ENCODE measurements at places on chromosomes 16 and 17.

- no peak for DNase-seq
Observed at GRCh38 chr17:59733697-59734096, 26.2 kb downstream of the VMP1 start.

DNA sequence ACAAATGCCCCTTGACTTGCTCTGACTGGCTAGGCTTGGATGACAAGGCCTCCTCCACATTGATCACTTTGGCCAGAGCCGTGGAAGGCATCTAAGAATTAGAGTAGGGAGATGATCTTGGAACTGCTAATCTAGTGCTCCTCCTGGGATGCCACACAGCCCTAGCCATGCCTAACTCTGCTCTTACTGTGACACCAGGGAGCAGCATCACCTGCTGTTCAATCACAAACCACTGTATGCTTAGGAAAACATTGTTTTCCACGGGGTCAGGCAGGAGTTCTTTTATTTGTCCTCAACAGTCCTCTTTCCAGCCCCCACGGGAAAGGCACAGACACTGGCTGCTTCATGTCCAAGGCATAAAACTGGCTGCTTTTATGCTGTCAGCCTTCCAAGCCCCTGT, 46.3 kb downstream of the C16orf78 start:
- DNase-seq: no peak

DNA sequence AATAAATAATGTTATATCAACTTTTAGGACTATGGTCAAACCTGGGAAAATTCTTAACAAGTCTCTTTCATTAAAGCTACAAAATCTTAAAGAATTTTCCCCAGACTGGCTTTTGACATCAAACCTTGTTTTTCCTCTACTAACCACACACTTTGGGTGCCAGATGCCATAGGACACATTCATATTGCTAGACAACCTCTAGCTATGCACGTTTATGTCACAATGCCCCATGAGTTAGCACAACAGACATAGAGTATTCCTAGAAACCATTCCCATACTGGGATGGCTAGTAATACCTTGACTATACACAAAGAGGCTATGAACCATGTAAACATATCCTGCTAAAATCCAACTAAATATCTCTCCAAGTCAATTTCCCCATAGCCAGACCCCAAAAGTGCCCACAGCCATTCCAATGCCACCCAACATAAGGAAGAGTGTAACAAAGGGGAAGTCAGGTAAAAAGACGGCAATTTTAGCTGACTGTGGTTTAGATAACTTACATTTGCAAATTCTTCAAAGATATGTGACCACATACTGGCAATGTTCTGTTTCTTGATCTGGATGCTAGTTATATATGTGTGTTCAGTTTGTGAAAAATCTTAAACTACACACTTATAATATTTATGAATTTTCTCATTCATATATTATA, 23.4 kb downstream of the SMURF2 start:
- DNase-seq: peak; percentile 61

GRCh38 chr16:87742781-87743490, 22.9 kb downstream of the KLHDC4 start:
- DNase-seq: no peak

- DNase-seq: peak; percentile 91
Observed at GRCh38 chr17:66508896-66509844, 206.8 kb downstream of the PRKCA start.

DNA sequence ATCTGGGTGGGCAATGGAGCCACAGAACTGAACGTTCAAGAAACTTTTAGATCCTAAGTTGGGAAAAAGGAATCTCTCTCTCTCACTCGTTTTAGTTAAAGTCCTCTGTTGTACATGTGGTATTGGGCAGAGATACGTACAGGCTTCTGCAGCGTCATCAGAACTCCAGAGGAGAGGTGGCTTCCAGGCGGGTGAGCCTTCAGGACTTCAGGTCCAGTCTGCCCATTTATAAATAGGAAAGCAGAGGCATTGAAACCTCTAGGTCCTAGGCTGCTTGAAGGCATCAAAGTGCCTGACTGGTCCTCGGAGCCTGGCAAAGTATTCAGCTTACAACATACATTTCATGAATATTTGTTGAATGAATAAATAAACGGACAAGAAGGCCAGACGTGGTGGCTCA, 8.1 kb upstream of the TNFRSF13B start:
- no peak for DNase-seq

DNA sequence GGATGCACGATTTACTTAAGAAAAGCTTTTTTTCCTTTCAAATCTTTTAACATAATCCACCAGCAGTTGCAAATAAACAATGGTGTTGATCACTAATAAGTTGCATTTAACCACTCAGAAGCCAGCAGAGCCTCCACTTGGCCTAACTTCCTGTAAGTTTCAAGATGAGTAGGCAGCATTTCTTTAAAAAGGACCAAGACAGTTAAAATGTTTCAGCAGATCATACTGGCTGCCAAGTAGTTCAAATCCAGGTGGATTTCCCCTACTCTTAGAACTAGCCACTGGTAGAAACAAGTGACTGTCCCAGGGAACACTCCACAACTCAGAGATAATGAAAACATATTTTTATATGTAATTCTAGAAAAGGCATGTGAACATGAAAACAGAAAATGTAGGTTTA, 17.0 kb upstream of the RFFL start:
- DNase-seq: no peak

GRCh38 chr17:17355426-17355825, 52.3 kb downstream of the NT5M start:
- no peak for DNase-seq

DNA sequence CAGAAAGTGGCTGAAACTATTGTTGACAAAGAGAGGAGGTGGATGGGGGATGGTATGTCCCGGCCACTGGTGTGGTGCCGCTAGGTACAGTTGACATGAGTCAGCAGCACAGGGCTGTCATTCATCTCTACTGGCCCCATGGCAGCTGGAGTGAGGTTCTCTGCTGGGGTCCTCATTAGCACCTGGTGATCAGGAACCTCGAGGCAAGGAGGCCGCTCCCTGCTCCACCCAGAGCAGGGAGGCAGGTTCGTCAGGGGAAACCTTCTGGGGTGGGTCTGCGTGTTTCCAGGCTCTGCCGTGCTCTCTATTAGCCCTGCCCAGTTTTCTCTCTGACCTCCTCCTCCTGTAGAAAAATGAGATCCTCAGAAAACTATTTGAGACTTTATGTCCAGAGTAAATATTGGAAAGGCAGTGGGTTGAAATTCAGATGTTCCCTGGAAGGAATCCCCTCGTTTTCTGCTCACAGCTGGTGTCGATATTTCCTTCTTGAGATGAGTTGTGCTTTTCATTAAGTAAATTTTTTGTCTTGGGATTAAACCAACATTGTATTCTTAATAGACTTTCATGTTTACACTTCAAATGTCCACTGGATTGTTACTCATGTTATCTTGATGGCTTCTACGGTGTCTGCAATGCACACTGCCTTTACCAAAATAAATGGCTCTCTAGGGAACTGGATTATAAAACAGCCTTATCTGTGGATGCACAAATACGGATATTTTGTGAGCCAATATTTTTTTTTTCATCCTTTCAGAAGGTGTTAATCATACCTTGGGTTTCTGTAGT, 7.1 kb downstream of the NTN1 start:
- DNase-seq: no peak

DNA sequence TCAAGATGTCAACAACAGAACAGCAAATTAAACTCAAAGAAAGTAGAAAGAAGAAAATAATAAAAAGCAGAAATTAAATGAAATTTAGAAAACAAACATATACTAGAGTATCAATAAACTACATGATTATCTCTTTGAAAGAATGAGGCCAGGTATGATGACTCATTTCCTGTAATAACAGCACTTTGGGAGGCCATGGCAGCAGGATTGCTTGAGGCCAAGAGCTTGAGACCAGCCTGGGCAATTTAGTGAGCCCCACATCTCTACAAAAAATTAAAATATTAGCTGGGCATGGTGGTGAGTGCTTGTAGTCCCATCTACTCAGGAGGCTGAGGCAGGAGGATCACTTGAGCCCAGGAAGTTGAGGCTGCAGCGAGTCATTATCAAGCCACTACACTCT, 232.5 kb downstream of the RAB11FIP4 start:
- no peak for DNase-seq

- DNase-seq: peak; percentile 2
Observed at GRCh38 chr17:54172096-54172984, 349.6 kb downstream of the KIF2B start.
